Activated CD8-positive, alpha-beta memory T cell treated with anti-CD3 and anti-CD28 coated beads for 4 hours (primary cell): ENCODE measurements at places on chromosomes 12 and 14.

GRCh38 chr14:49930720-49931119 lies 37.8 kb downstream of the ARF6 start:
- DNase-seq: no peak

DNA sequence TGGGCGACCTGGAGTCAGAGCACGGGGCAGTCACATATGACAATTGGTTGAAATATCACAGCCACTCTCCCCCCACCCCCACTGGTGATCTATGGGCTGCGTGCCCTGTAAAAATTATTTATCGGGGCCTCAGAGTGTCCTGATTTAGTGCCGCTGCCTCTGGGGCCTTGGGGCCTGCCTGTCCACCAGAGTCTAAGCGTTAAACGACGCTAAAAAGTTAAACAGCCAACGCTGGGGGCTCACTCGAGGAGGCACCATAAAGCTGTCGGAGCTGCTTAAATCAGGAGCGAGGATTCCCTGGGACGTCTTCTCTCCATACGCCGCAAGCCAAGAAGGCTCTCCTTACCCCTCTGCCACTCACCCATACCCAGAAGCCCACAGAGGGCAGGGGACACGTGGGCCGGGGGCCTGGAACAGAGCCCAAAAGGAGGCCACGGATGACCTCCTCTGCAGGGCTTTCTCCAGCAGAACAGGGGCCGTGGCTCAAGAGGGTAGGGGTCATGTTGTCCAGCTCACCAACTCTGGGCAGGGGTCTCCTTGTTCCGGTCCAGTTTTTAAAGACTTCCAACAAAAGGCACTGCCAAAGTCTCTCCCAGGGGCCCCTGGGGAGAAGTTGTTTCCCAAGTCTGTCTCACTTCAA lies 42.2 kb downstream of the SMUG1 start:
- no peak for DNase-seq

GRCh38 chr12:118964988-118965387 lies 16.4 kb upstream of the SRRM4 start:
- no peak for DNase-seq

DNA sequence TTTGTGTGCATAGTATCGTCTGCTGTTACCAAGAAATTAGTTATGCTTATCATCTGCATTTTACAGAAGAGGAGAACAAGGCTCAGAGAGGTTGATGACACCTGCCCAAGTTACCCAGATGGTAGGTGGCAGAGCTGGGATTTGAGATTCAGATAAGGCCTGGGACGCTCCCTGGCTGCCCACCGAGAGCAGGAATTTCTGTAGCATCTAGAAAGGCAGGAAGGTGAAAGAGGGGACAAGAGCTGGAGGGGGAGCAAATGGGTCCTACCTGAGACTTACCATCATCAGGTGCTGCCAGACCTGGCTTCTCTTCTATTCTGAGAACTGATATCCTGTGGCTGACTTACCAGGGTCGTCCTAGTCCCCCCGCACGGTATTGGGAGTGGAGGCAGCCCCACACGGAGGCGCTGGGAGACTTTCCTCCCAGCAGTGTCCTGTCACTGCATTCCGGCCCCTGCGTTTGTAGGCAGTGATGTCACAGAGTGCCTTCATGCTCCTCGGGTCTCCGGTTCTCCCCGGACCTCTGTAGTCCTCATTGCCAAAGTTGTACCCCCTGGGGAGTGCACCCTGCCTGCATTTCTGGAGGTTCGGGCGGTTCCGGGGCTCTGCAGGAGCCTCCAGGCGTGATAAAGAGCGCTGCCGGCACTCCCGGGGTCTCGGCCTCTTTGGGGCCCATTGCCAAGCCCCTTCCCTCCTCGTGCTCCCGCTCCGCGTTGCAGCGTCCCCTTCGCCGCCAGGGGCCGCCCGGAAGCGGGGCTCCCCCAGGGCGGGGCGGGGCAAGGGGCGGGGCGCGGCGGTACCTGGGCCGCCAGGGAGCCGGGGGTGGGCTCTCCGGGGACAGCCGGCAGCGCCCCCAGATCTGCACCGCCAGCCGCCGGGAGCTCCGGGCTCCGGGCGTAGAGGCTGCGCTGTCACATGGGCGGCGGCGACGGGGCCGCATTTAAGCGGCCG lies at the start of gene CABP1:
Gene CABP1, plus strand, starts transcription at position 856 of the 951 bp plus-strand sequence. Its CDS starts 60 bp downstream, at position 916.
- peak; percentile 53 for DNase-seq

DNA sequence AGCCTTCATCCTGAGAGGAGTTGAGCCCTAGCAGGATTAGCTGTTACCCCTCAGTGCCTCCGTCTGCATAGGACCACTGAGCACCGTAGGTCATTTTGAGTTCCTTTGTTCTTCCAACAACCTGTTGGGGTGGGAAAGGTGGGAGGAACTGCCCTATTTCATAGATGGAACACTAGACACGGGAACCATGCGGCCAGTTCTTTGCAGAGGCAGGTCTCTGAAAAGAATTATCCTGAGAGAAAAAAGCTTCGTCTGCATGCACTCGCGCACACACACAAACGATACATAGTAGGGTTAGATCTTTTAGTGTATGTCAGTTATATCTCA lies 28.5 kb downstream of the TRAFD1 start:
- DNase-seq: no peak

- DNase-seq: no peak
Observed at GRCh38 chr12:1435456-1435855, 158.9 kb downstream of the FBXL14 start.

DNA sequence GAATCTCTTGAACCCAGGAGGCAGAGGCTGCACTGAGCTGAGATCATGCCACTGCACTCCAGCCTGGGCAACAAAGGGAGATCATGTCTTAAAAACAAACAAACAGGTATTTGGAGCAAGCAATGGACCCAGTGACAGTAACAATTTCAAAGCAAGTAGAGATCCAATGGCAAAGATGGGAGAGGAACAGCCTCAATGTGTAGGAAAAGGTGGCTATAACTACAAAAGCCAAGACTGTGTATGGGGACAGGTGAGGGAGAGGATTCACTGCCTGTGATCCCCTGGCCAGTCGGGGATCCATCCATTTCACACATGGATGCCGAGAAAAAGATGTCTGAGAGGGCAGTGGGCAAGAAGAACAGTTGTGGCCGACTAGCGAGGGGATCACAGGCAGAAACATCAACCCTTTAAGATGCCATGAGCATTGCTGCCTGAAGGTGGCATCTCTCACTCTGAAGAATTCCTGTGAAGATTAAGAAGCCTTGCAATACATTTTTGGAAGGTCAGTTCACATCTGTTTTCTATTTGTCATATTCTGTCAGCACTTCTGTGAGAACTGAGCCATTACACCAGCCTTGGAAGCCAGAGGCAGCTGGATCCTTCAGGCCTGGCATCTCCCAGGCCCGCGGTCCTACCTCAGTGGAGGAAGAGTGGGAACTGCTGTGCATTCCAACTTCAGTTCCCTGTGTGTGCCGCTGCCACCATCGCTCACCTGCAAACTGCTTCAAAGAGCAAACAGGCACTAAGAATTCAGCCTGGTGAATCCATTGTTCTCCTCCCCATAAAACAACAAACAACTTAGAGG lies 54.5 kb upstream of the FRS2 start:
- DNase-seq: no peak

- DNase-seq: no peak
Observed at GRCh38 chr12:54680374-54680773, 32.2 kb upstream of the DCD start.

DNA sequence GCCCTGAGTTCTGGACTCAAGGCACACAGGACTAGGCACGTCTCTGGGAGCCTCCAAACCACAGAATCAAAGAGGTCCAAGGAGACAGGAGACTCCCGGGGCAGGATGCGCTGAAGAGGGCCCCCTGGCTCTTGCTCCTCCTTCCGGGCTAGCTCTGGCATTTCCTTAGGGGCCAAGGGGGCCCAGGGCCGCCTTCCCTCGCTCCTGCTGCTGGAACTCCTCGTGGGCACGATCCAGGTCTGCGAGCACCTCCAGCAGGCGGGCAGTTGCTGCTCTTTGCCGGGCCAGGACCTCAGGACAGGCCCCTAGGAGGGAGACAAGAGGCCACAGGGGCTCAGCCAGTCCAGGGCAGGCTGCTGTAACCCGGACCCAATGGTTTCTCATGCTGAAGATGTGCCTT lies 35.8 kb downstream of the RASAL1 start:
- no peak for DNase-seq

GRCh38 chr14:20302042-20302755 lies 3.6 kb downstream of the TTC5 start:
- no peak for DNase-seq

- DNase-seq: no peak
Observed at GRCh38 chr12:92938638-92939037, 9.5 kb upstream of the EEA1 start.

DNA sequence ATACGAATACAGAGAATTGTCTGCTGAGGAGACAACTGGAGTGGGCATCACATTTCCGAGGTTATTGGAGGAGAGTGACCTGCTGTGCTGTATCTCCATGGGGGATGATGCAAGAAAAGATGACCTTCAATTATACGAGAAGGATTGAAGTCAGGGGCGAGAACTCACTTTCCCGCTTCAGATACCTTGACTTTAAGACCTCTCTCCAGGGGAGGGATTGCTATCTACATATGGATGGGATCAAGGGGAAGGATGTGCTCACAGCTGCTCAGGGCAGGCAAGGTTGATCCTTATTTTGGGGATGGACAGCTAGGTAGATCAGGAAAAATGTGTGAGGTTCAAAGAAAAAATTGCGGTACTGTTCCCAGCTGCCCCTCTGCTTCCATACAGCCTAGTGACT lies 24.4 kb downstream of the NEUROD4 start:
- DNase-seq: no peak

DNA sequence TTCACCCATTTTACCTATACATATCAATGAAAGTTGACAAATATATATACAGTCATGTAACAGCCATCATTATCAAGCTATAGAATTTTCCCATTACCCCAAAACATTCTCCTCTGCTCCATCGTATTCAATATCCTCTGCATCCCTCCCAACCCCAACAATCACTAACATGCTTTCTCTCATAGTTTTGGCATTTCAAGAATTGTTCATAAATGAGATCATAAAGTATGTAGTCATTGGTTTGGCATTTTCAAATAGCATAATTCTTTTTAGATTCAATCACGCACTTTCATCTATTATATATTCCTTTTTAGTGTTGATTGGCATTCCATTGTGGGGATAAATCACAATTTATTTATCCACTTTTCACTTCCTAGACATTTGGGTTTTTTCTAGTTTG lies 866.0 kb upstream of the TMEM132C start:
- no peak for DNase-seq
